PC-9 (cell line): ENCODE measurements at places on chromosomes 4 and X. TPM values are rescaled to one million over a fixed set of nuclear protein-coding genes. Genes with fewer than 3 reads are reported as not detected.
A peak's percentile ranks its signal among the peaks of the same experiment; 100 is the strongest.

GRCh38 chr4:31791666-31792065 is 1071.5 kb downstream of the PCDH7 start:
- H3K27ac ChIP-seq, result no peak overlapping the region
- H3K27me3 ChIP-seq, result no peaks in the 10 kb centered on the region
- H3K4me3 ChIP-seq, result no peak overlapping the region
- DNase-seq, result no peak
- no peaks in the 10 kb centered on the region for H3K36me3 ChIP-seq
- no peaks in the 10 kb centered on the region for H3K4me1 ChIP-seq

GRCh38 chr4:41865981-41866798 is 69.0 kb upstream of the TMEM33 start:
- no peaks in the 10 kb centered on the region for H3K36me3 ChIP-seq
- no peak overlapping the region for H3K4me3 ChIP-seq
- H3K4me1 ChIP-seq, result no peaks in the 10 kb centered on the region
- H3K27me3 ChIP-seq, result no peaks in the 10 kb centered on the region
- DNase-seq, result no peak

DNA sequence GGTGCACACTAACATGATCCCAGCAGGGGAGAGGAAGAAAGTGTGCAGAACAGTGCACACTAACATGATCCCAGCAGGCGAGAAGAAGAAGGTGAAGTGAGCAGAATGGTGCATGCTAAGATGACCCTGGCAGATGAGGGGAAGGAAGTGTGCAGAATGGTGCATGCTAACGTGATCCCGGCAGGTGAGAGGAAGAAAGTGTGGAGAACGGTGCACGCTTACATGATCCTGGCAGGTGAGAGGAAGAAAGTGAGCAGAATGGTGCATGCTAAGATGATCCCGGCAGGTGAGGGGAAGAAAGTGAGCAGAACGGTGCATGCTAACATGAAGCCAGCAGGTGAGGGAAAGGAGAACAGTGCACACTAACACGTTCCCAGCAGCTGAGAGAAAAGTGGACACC is 83.7 kb downstream of the ACOX3 start:
- H3K27me3 ChIP-seq, result no peaks in the 10 kb centered on the region
- no peaks in the 10 kb centered on the region for H3K36me3 ChIP-seq
- H3K4me3 ChIP-seq, result no peak overlapping the region
- peaks cover 63% of the 10 kb centered on the region for H3K4me1 ChIP-seq
- DNase-seq, result no peak

DNA sequence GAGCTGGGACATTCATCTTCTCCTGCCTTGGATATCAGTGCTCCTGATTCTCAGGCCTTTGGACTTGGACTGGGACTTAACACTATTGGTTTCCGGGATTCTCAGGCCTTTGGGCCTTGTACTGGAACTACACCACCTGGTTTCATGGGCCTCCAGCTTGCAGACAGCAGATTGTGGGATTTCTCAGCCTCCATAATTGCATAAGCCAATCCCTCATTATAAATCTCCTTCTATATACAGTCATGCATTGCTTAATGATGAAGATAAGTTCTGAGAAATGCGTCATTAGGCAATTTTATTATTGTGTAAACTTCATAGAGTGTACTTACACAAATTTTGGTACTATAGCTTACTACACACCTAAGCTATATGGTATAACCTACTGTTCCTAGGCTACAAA is 8.9 kb upstream of the CCNG2 start:
- no peak overlapping the region for H3K27ac ChIP-seq
- H3K27me3 ChIP-seq, result no peaks in the 10 kb centered on the region
- peaks cover 56% of the 10 kb centered on the region for H3K4me1 ChIP-seq
- no peaks in the 10 kb centered on the region for H3K36me3 ChIP-seq
- DNase-seq, result no peak

Gene RAB40AL
- 2.1 and 2.6 TPM in 2 replicates for total RNA-seq

DNA sequence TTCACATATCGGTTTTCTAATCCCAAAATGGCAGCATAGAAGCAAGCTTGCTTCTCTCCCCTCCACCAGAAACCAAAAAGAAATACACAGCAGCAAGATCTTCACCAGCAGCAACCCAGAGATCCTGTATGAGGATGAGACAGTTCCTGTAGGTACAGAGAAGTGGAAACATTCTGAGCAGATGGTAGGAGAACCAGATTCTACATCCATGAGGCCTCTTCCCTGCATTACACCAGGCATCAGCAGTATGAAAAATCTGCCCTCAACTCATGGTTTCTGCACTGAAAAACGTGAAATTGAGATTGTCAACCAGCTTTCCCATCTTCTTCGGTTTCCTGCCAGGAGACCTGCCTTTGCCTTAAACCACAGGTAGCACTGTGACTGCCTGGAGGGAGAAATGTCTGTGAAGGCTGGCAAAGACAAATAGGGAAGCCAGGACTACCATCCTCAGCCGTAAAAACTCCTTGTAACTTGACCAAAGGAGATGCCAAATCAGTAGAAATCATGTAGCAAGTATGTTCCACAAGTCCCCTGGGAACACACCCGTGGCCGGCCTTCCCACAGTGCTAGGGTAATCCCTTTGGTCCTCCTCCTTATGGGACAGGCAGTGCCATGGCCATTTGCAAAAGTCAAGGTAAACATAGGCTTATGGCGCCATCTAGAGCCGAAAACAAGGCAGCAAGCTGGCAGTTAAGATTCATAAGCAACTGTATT is 24.0 kb upstream of the MTHFD2L start:
- peak; percentile 56 for DNase-seq
- no peaks in the 10 kb centered on the region for H3K27me3 ChIP-seq
- H3K4me3 ChIP-seq, result no peak overlapping the region
- no peaks in the 10 kb centered on the region for H3K4me1 ChIP-seq
- no peak overlapping the region for H3K27ac ChIP-seq

DNA sequence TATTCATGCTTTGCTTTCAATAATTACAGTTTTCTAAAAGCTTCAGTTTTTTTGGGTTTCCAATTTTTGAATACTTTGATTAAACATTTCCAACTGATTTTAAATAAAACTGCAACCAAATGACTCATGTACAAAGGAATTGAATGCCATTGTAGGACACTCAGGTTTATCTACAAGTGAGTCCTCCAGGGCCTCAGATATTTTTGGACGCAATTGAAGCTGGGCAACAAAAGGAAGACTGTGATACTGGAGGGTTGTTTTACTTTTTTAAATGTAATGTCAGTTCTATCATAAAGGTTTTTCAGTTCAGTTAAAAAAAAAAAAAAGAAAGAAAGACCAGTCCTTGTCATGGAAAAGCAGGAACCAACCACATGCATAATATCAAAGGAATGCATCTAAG is 64.2 kb downstream of the MAGEA10 start:
- no peak for DNase-seq
- H3K27ac ChIP-seq, result no peak overlapping the region
- H3K27me3 ChIP-seq, result no peaks in the 10 kb centered on the region
- no peak overlapping the region for H3K4me3 ChIP-seq
- H3K36me3 ChIP-seq, result no peaks in the 10 kb centered on the region
- peaks cover 33% of the 10 kb centered on the region for H3K4me1 ChIP-seq

- H3K4me1 ChIP-seq, result no peaks in the 10 kb centered on the region
- H3K27ac ChIP-seq, result no peak overlapping the region
- H3K4me3 ChIP-seq, result no peak overlapping the region
- no peaks in the 10 kb centered on the region for H3K36me3 ChIP-seq
- H3K27me3 ChIP-seq, result no peaks in the 10 kb centered on the region
- no peak for DNase-seq
Measured at GRCh38 chr4:127000846-127001245, 631.9 kb upstream of the INTU start.

DNA sequence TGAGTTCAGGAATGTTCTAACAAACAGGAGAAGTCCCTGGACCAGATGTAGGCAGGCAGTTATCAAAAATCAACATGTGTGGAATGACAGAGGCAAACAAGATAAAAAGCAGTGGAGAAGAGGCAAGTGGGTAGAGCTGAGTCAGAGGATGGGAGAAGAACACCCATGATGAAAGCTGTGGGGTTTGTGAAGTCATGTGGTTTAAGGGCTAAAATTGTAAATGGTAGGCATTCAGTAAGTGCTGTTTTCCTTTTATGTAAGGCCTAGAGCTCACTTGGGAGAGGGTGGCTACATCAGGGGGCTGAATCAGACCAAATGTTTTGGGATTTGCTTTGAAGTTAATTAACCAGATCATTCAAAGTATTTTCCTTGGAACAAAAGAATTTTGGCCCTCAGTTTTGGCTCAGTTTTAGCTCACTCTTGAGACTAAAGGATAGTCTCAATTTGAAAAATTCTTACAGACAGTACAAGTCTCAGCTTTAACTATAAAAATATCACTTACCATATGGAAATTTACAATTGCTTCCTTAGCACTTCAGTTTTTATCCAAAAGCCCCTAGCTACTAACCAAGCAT is 114.5 kb upstream of the PCDH7 start:
- no peaks in the 10 kb centered on the region for H3K36me3 ChIP-seq
- no peak overlapping the region for H3K27ac ChIP-seq
- no peaks in the 10 kb centered on the region for H3K4me1 ChIP-seq
- no peaks in the 10 kb centered on the region for H3K27me3 ChIP-seq

Gene SHROOM3
- 44.3 and 50.7 TPM in 2 replicates for total RNA-seq

GRCh38 chr4:109166126-109166525 is 136.3 kb downstream of the COL25A1 start:
- no peaks in the 10 kb centered on the region for H3K4me1 ChIP-seq
- no peak overlapping the region for H3K27ac ChIP-seq
- H3K27me3 ChIP-seq, result no peaks in the 10 kb centered on the region

DNA sequence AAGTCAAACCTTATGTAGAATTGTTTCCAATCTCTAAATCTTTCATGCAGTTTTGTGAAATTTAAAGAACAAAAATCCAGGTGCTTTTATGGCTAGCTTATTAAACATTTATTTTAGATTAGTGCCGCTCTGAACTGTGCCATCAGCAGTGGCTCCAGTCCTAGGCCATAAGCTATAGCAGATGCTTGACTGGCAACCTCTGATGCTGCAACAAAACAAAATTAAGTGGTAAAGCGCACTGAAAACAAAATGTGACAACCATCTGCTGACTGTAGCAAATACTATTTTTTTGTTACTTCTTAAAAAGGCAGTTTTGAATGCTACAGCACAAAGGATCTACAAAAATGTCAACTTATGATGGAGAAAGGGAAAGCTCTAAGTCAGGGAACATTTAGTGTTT is 237.4 kb downstream of the DCLK2 start:
- no peak overlapping the region for H3K27ac ChIP-seq
- H3K36me3 ChIP-seq, result no peaks in the 10 kb centered on the region
- H3K4me3 ChIP-seq, result no peak overlapping the region
- H3K4me1 ChIP-seq, result no peaks in the 10 kb centered on the region
- no peak for DNase-seq
- no peaks in the 10 kb centered on the region for H3K27me3 ChIP-seq

Gene ARHGEF9
- total RNA-seq, result 17.4 and 23.4 TPM in 2 replicates

- no peaks in the 10 kb centered on the region for H3K27me3 ChIP-seq
- no peak overlapping the region for H3K27ac ChIP-seq
- H3K4me1 ChIP-seq, result no peaks in the 10 kb centered on the region
- H3K4me3 ChIP-seq, result no peak overlapping the region
- no peak for DNase-seq
Measured at GRCh38 chr4:168724243-168724642, 227.4 kb downstream of the PALLD start.

- no peak overlapping the region for H3K27ac ChIP-seq
- no peak overlapping the region for H3K4me3 ChIP-seq
- DNase-seq, result no peak
- H3K36me3 ChIP-seq, result no peaks in the 10 kb centered on the region
Measured at GRCh38 chrX:63354484-63354883, 3.4 kb upstream of the SPIN4 start.

GRCh38 chrX:115192244-115192700 is 3.1 kb downstream of the RBMXL3 start:
- H3K27me3 ChIP-seq, result no peaks in the 10 kb centered on the region
- H3K27ac ChIP-seq, result no peak overlapping the region
- no peaks in the 10 kb centered on the region for H3K4me1 ChIP-seq
- H3K4me3 ChIP-seq, result no peak overlapping the region
- no peaks in the 10 kb centered on the region for H3K36me3 ChIP-seq

Gene GK2
- not detected in 2 replicates for total RNA-seq

DNA sequence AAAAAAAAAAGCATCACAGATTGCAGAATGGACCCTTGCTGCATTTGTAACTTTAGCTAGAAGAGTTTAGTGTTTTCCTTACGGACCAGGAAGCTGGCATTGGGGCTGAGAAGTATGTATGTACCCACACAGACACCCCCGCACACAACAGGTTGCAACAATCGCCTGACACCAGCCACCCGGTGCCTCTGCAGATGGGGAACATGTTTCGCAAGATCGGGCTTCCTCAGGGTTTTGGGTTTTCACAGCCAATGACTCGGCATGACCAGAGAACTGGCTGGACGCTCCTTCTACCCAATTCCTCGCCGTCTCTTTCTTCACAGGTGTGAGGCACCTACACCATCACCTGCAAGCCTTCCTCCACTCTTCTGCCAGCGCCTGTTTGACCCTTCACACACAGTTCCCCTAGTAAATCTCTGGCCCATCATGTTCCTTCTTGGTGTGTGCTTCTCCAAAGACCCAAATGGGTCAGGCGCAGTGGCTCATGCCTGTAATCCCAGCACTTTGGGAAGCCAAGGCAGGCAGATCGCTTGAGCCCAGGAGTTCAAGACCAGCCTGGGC is 70.4 kb downstream of the DHRSX start:
- no peak overlapping the region for H3K4me3 ChIP-seq
- no peak for DNase-seq
- no peak overlapping the region for H3K27ac ChIP-seq

- peaks cover 10% of the 10 kb centered on the region; the same call in 1 of the 2 replicates for H3K4me1 ChIP-seq
- H3K4me3 ChIP-seq, result peak overlapping the region; percentile 97
- H3K27me3 ChIP-seq, result no peaks in the 10 kb centered on the region
- no peak for DNase-seq
- H3K27ac ChIP-seq, result no peak overlapping the region
Measured at GRCh38 chrX:24023544-24023943, 3.4 kb downstream of the KLHL15 start.

DNA sequence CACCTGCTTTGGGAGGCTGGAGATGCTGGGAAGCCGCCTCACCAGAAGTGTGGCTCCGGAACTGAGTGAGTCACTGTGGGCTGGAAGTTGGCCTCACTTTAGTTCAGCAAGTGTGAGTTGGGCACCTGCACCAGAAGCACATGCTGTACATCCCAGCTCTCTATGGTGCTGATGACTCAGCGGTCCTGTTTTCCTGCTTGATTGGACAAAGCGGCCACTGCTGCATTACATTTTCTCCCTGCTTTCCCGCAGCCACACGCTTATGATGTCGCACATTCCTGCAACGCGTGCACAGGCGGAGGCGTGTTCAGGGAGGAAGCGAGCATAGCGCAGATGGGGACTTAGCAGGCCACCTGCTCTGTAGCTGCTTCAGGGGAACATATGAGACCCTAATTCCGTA is 26.7 kb upstream of the CLDN34 start:
- H3K27me3 ChIP-seq, result no peaks in the 10 kb centered on the region
- H3K4me1 ChIP-seq, result peaks cover 11% of the 10 kb centered on the region; the same call in 1 of the 2 replicates
- H3K27ac ChIP-seq, result no peak overlapping the region
- no peaks in the 10 kb centered on the region for H3K36me3 ChIP-seq
- DNase-seq, result peak; percentile 57

DNA sequence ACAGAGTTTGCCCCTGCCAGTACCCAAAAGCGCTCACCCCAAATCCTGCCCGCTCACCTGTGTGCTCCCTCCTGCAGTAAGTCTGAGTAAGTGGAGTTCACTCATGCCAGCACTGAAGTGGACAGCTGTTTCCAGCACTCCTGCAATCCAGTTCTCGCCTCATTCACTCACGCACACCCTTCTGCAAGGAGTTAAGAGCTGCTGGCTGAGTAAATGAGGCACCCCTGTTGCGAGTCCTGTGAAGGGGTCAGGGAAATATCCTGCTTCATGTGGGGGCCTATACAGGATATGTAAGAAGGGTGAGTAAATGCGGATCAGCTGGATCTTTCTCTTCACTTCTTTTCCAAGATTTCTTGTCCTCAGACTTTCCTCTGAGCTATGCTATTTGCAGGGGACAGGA is 23.5 kb downstream of the CXCL8 start:
- no peak overlapping the region for H3K4me3 ChIP-seq
- H3K27ac ChIP-seq, result no peak overlapping the region
- no peak for DNase-seq
- H3K4me1 ChIP-seq, result no peaks in the 10 kb centered on the region
- no peaks in the 10 kb centered on the region for H3K36me3 ChIP-seq
